ENCODE measurements at places on chromosomes 4 and X. TPM values are rescaled to one million over a fixed set of nuclear protein-coding genes. Genes with fewer than 3 reads are reported as not detected.
A peak's percentile ranks its signal among the peaks of the same experiment; 100 is the strongest.

DNA sequence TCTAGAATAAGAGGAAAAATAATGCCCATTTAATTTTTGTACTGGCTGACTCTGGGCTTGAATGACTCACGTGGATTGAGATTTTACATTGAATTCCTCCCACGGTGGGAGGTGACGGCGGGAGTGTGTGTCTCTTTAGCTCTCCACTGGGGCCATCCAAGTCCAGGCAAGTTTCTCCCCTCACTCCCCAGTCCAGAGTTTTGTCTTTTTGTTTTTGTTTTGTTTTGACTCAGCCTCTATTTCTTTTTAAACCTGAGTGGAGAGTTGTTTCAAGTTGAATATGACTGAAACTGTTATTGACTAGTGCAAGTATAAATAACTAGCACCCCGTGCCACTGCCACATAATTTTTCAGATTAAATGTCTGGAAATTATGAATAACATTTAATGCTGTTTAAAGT, 13.6 kb downstream of the CHST7 start:
- no peak for DNase-seq

DNA sequence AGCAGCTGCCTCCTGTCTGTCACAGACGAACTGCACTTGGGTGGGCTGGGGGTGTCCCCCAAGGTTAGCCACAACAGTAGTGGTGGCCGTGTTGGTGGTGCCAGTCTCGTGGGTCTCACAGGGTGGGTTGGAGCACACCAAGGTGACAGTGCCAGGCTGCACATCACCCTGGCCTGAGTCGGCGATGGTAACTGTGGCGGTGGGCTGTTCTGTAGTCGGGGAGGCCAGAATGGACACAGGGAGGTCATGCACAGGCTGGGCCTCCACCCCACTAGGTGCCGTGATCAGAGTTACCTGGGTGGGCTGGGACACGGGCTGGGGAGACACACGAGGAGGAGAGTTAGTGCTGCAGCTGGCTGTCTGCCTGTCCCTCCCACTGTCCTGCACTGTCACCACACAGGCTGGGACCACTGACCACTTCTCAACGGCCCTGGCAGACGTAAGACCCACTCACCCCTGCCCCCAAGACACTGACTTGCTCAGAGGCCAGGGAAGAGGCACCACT, 10.8 kb upstream of the RENBP start:
- no peak for DNase-seq

DNA sequence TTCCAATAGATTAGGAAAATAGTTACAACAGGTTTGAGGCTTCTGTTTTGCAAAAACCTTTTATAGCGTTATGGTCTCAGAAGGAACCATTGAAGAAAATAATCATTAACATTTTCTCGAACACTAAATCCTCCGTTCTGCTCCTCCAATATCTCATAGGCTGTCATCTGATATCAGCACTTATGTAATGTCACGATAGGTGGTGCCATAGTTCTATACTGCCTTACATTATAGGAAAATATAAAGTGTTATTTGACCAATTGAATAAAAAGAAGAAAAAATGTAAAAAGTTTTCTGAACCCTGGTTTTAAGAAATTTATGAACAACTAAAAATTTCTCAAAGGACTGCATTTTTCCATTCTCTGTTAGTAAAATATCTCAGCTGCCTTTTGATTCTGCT, 291.4 kb downstream of the RPA4 start:
- DNase-seq = no peak

GRCh38 chrX:11968991-11969390, 169.3 kb upstream of the FRMPD4 start:
- DNase-seq = no peak

DNA sequence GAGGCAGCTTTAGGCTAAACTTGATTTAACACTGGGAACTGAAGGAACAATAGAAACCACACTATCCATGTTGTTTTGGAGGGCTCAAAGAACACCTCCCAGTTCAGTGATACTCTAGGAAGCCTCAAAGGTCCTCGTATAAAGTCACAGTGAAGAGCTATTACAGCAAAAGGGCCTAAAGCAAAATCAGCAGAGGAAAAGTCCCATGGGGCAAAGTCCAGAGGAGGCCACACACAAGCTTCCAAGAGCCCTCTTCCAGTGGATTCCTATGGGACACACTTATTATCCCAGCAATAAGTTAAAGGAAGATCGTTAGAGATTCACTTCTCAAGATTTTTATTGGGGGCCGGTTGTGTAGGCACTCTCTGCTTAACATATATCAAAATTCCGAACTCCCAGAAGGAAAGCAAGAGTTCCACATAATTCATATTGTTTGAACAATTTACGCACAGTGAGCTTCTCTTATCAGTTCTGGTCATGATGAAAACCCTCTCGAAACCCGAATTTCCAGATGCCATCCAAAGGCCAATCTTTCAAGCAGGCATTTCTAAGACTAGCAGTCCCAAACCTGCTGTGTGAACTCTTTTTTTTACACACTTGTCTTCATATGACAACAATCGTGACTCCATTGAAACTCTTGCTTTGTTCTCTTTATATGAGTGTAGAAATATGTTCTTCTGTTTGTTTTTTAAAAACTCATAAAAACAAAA, 53.7 kb downstream of the ANXA5 start:
- DNase-seq = no peak

- DNase-seq = peak; percentile 49
These were observed 9.5 kb downstream of the CSTF2 start for GRCh38 chrX:100829730-100830129.

- no peak for DNase-seq
These were observed 334.0 kb upstream of the NDST3 start for GRCh38 chr4:117700111-117700892.

DNA sequence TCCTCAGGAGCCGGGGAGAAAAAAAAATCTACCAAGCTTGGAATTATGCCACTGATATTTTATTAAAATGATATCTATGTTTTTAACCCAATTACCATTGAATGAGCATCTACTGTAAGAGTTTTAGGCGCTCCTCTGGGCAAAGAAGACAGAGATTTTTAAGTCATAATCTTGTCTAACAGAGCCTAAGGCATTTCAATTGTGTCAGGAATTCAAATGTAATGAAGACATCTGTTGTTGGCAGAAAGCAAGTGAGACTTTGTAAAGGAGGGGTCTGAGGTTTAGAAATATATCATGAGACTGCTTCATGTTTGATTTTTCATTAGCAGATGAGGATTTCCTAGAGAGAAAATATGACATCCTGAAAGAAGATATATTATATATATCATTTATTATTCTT, 1158.1 kb downstream of the FSTL5 start:
- no peak for DNase-seq

- DNase-seq = no peak
These were observed 55.7 kb downstream of the SPANXN3 start for GRCh38 chrX:143461606-143462005.

DNA sequence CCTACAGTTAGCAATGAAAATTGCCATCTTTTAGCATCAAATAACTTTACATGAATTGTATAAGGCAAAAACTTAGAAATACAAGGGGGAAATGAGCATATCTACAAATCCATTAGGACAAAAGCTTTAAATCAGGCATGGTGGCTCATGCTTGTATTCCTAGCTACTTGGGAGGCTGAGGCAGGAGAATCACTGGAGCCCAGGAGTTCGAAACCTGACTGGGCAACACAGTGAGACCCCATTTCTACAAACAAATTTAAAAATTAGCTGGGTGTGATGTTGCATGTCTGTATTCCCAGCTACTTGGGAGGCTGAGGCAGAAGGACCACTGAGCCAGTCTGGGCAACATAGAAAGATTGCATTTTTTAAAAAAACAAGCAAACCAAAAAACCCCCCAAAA, 61.3 kb downstream of the EIF4E start:
- DNase-seq = no peak

- no peak for DNase-seq
These were observed 17.6 kb downstream of the GRIA3 start for GRCh38 chrX:123201720-123202119.

The LANCL3 gene
- 0.17 TPM for total RNA-seq
